ENCODE measurements at places on chromosomes 3 and 15.

DNA sequence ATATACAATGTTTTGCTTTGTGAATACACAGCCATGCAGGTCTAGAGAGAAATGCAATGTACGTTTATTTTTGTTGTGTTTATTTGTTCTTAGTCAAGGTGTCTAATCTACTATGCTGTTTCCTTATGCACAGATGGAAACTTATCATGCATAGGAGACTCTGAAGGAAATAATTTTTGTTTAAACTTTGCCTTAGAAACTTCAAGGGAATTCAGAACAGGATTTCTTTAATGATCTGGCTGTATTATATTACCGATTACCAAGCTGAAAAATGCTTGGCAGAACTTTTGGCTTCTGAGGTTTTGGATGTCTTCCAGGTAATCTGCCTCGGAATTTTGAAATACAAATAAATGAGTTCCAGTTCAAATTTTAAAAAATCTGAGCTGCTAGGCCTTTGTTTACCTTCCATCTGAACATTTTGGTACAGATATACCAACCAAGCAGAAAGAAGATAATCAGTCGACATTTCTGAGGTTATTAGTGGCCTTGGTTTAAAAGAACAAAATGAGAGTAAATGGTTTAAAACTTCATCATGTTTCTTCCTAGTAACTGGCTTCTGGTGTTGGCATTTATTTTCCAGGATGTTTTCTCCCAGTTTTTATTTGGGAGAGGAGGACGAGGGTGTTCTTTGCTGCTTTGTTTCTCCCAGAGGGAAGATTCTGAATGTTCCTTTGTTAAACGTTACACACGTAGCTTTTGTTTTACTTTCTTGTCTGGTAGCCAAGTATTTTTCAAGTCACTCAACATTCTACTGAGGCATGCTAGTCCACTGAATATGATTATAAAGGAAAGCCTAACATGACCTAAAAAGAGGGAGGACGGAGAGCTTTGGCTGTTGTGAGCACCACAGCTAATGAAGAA is 421.8 kb upstream of the TBL1XR1 start:
- no peak for DNase-seq

- no peak for DNase-seq
These were observed 89.9 kb upstream of the TSPAN3 start for GRCh38 chr15:77160562-77161478.

GRCh38 chr3:9553948-9554513 is 409 bp upstream of the LHFPL4 start:
- DNase-seq: no peak

GRCh38 chr3:64109438-64109837 is 86.1 kb upstream of the PSMD6 start:
- no peak for DNase-seq

DNA sequence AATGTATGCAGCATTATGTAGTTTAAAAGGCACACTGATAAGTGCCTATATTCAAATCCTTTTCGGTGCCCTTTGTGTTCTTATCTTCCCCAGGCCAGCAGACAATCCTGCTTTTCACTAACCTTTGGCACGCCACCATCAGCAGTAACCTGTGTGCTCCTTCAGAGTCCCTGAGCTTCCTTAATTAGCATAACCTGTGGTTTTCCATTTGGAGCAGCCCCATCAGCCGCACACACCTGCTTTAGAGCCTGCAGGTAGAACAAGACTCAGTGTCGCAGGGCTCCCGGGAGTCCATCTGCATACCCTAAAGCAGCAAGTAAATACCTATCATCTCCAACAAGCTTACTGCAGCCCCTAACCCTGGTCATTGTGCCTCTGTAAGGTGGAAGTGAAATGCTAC is 755.1 kb downstream of the ROBO2 start:
- DNase-seq: peak; percentile 89

DNA sequence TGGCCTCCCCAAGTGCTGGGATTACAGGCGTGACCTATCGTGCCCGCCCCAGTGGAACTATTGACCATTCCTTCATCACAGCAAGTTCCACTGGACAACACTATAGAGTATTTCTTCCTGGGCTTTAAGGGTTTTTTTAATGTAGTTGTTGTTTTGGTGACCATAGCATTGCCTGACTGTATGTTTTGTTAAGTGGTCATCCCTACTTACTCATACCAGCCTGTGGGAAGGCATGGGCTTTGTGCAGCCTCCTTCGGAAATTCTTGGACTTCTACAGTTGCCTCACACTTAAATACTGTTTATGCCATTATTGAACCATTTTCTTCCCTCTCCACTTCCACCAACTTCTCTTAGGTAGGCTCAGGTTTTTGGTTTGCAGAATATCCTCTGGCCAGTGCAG is 19.9 kb upstream of the ALPK3 start:
- no peak for DNase-seq

DNA sequence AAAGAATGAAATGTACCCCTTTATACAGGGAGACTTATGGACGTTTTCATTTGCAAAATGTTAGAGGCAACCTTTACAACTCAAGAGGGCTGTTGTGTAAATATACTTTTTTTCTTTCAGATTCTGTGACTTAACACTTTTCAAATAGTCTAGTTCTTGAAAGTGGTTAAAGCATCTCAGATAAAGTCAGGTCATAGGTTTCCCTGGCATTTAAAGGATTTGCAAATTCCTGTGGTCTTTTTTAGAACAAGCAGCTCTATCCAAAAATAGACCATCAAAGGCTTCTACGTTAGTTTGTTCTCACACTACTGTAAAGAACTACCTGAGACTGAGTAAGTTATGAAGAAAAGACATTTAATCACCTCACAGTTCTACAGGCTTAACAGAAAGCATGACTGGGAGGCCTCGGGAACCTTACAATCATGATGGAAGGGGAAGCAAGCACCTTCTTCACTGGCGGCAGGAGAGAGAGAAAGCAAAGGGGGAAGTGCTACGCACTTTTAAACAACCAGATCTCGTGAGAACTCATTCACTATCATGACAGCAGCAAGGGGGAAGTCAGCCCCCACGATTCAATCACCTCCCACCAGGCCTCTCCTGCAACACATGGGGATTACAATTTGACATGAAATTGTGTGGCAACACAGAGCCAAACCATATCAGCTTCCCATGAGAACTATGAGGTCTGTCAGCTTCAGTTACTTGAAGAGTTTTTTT is 23.3 kb upstream of the GABRR3 start:
- DNase-seq: no peak

- DNase-seq: no peak
These were observed 88.8 kb upstream of the TBL1XR1 start for GRCh38 chr3:177286034-177286433.

GRCh38 chr3:99568663-99569335 is 69.6 kb upstream of the COL8A1 start:
- DNase-seq: no peak

GRCh38 chr15:75675579-75676404 is 28.1 kb downstream of the SNX33 start:
- no peak for DNase-seq

DNA sequence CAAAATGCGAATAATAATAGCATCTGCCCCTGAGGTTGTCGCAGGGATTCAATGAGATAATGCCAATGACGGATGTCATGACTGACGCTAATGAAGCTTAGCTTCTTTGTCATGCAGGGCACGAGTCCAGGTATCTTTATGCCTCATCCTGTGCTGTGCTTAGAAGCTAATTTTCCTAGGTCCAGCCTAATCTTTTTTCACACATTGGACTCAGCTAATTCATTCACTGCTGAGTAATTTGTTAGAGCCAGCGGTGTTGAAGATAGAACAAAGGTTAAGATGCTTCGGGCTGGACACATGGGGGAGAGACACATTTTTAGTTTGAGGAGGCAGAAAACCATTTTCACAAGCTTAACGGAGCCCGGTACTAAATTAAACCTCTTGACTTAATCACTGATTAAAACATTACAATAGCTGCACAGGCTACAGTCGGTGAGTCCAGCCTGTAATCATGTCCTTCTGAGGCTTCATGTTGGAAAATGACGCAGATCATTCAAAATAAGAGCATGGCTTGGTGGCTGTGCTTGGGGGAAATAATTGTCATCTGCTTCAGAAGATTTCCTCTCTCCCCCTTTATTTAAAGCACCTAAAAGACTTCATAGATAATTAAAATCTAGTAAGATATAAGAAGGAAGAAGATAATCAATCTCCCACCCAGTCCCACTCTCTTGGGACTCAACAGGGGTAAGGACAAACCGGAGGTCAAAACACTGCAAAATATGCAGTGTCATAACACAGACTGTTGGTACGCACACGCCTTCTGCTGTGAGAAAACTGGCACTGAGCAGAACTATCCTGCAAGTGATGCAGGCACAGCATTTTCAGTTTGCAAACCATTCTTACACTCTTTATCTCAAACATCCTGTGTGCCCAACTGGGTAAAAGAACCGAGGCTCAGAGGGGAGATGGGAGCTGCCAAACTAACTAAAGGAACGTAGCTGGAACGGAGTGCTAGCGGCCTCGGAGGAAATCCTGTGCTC is 3.3 kb upstream of the CCDC174 start:
- DNase-seq: no peak

- peak; percentile 48 for DNase-seq
These were observed 92.6 kb upstream of the STT3B start for GRCh38 chr3:31439890-31440750.

DNA sequence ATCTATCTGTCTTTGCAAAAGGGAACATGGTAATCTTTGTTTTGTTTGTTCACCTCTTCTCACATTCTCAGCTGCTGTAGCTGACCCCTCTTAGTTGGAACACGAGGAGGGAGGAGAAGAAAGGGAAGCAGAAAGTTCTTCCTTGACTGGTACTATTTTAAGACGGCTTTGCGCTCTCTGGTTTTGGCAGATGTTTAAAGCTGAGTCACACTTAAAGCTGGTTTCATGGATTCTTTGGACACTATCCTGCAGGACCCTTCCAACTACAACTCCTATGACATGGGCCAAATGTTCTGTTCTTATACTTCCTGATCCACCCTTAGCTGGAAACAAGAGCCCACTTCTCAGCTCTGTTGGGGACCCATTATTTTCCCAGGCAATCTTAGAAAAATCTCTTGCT is 40.6 kb upstream of the FXR1 start:
- no peak for DNase-seq

- no peak for DNase-seq
These were observed 21.3 kb downstream of the MME start for GRCh38 chr3:155101398-155101797.

DNA sequence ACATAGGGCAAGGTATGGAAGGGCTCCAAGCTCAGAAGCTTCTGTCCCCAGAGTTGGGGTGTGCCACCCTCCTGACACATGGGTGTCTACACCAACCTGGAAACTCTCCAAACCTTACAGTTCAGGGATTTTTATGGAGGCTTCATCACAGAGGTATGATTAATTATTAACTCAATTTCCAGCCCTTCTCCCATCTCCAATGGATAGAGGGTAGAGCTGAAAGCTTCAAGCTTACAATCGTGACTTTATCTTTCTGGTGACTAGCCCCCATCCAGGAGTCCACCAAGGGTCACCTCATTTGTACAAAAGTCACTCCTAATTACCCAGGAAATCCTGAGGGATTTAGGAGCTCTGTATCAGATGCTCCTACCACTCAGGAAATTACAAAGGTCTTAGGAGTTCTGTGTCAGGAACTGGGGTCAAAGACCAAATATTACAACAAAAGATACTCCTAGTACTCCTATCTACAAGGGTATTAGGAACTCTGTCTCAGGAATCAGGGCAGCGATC is 62.7 kb downstream of the TFDP2 start:
- no peak for DNase-seq

DNA sequence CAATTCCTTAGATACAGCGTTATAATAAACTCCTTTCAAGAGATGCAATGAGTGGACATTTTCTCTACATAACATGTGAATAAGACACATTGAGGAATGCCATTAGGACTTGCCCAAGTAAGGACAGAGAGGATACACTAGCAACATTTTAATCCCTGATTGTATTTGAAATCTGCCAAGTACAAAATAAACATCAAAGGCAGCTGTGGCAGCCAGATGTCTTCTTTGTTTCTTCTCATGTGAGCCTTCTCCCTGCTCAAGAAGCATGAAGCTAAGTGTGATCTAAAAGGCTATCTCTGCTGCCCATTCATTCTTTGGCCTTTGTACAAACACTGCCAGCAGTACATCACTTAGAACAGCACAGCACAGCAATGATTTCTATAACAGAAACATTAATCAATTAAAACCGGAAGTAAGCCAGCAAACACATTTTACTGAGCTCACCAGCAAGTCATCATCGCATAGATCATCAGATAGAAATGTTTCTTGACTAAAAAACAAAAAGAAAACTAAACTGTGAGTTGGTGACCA is 364.0 kb downstream of the CNTN6 start:
- DNase-seq: peak; percentile 10

DNA sequence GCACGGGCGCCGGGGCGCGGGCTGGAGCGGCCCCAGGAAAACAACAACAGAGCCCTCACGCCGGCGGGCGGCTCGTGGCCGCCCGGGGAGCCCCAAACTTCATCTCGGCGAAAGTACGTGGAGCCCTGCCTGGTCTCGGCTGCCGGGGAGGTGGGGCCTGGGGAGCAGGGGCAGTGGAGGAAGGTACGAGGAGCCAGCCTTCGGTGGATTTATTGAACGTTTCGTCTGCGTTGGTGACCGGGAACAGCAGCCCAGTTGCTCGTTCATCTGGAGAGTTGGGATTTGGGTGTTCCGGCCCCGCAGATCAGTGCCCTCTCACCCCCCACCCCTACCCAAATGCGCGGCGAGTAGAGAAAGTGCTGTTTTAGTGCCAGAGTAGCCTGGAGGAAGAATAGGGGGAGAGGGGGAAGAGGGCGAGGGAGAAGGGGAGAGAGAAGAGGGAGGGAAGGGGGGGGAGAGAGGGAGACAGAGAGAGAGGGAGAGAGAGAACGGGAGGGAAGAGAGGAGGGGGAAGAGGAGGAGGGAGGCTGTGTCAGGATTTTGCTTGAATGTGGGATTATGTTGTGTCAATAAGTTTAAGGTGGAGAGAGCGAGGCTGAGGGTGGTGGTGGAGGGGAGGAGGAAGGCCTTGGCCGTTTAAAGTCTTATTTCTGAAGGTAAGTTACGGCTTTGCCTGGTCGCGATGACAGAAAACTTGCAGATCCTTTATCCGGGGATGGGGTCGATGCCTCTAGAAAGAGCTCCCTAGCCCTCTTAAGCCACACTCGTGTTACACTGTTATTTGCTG is 970 bp downstream of the BBX start:
- peak; percentile 78 for DNase-seq

GRCh38 chr3:179196098-179196497 is 47.9 kb downstream of the PIK3CA start:
- no peak for DNase-seq

DNA sequence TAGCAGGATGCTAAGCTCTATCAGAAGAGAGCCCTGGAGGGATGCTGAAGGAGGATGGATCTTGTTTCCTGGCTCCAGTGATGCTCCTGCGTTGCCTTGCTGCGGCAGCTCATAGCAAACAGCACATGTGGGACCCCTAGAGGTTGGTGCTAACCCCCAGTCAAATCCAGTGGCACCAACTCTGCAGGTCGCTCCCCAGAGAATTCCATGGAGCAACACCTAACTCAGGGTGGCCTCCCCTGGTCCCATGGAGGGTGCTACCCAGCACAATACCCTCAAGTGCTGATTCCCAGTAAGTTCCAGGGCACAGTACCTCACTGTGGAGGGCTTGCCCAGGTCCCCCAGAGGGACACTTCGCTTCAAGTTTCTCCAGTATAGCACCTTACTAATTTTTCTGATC is 231.2 kb downstream of the NEK10 start:
- DNase-seq: no peak

- DNase-seq: peak; percentile 19
These were observed 86.6 kb downstream of the GPR156 start for GRCh38 chr3:120198305-120198878.
